ENCODE measurements at places on chromosomes 3 and 15. TPM values are rescaled to one million over a fixed set of nuclear protein-coding genes. Genes with fewer than 3 reads are reported as not detected.

Gene KCNMB2
- not detected for total RNA-seq

GRCh38 chr3:15805756-15806266 is 8.0 kb upstream of the ANKRD28 start:
- no peaks in the 10 kb centered on the region for H3K36me3 ChIP-seq
- H3K27ac ChIP-seq = no peak overlapping the region
- DNase-seq = no peak
- H3K27me3 ChIP-seq = peaks cover 2% of the 10 kb centered on the region
- H3K4me3 ChIP-seq = no peak overlapping the region
- H3K4me1 ChIP-seq = peaks cover 5% of the 10 kb centered on the region

DNA sequence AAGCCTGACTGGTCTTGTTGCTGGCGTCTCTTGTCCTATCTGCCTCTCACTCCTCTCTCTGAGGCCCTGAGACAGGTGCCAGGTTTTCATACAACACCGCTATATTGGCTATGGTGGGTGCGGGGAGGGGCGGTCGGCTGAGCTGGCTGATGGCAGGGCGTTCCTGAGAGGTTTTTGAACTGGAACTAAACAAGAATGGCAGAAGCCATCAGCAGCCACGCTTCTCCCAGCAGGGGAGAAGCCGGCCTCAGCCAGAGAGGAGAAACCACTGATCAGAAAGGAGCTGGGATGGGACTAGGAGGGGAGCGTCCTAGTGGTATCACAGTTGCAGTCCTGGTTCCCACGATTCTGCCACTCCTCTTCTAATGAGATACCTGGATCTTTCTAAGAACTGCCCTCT is 89.9 kb upstream of the PRR23E start:
- no peak for DNase-seq
- no peak overlapping the region for H3K4me3 ChIP-seq

- H3K36me3 ChIP-seq = no peaks in the 10 kb centered on the region
- H3K4me3 ChIP-seq = no peak overlapping the region
- H3K4me1 ChIP-seq = no peaks in the 10 kb centered on the region
- peaks cover 4% of the 10 kb centered on the region for H3K27me3 ChIP-seq
These were observed 221.9 kb downstream of the LRRN1 start for GRCh38 chr3:4021162-4021561.

Gene CEP152
- 4.7 TPM for total RNA-seq

- peaks cover 20% of the 10 kb centered on the region for H3K36me3 ChIP-seq
- no peaks in the 10 kb centered on the region for H3K4me1 ChIP-seq
- no peak for DNase-seq
- H3K27me3 ChIP-seq = peaks cover 3% of the 10 kb centered on the region
- no peak overlapping the region for H3K27ac ChIP-seq
These were observed 96.3 kb downstream of the STT3B start for GRCh38 chr3:31629054-31629453.

Gene NMNAT3
- total RNA-seq = 0.62 TPM

- H3K4me1 ChIP-seq = no peaks in the 10 kb centered on the region
- no peak overlapping the region for H3K4me3 ChIP-seq
- DNase-seq = no peak
- H3K27ac ChIP-seq = no peak overlapping the region
These were observed 76.8 kb upstream of the HRH1 start for GRCh38 chr3:11077466-11077865.

DNA sequence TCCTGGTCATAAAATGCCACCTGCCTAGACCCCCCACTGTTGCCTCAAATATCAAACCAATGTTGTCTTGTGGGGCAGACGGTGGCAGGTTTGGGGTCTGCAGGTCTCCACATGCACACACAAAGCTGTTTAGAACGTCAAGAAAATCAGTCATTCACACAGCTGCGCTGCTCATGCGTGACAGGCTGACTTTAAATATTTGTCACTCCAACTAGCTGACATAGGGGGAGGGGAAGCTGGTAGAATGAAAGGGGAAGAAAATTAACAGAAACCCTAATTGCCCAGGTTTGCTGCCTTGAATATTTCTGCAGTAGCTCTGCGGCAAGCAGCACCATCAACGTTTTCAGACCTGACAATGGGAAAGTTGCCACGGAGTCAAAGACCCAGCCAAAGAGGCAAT is 201.8 kb downstream of the ABHD5 start:
- H3K36me3 ChIP-seq = no peaks in the 10 kb centered on the region
- DNase-seq = no peak
- H3K27ac ChIP-seq = no peak overlapping the region
- peaks cover 11% of the 10 kb centered on the region for H3K4me1 ChIP-seq
- peaks cover 5% of the 10 kb centered on the region for H3K27me3 ChIP-seq

DNA sequence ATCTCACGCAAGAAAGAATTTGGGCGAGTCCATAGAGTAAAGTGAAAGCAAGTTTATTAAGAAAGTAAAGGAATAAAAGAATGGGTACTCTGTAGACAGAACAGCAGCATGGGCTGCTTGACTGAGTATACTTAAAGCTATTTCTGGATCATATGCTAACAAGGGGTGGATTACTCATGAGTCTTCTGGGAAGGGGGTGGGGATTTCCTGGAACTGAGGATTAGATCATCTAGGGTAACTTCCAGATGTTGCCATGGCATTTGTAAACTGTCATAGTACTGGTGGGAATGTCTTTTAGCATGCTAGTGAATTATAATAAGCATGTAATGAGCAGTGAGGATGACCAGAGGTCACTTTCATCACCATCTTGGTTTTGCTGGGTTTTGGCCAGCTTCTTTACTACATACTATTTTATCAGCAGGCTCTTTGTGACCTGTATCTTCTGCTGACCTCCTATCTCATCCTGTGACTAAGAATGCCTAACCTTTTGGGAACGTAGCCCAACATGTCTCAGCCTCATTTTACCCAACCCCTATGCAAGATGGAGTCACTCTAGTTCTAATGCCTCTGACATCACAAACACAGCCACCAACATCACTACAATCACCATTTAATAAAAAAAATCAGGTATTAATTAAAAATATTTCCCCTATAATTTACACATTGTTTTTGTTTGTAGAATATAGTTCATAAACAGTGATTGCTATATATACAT is 890.7 kb upstream of the EPHA6 start:
- no peaks in the 10 kb centered on the region for H3K27me3 ChIP-seq
- no peak overlapping the region for H3K27ac ChIP-seq
- no peaks in the 10 kb centered on the region for H3K36me3 ChIP-seq
- no peak for DNase-seq

Gene ATP2B2
- 1.7 TPM for total RNA-seq

Gene USP13
- total RNA-seq = 18.9 TPM

GRCh38 chr3:167705840-167706239 is 28.9 kb downstream of the PDCD10 start:
- H3K4me1 ChIP-seq = peaks cover 11% of the 10 kb centered on the region
- H3K27me3 ChIP-seq = no peaks in the 10 kb centered on the region
- H3K27ac ChIP-seq = no peak overlapping the region
- peaks cover 25% of the 10 kb centered on the region for H3K36me3 ChIP-seq
- H3K4me3 ChIP-seq = no peak overlapping the region
